Natural killer cell (primary cell): ENCODE measurements at places on chromosomes 3 and 15. TPM values are rescaled to one million over a fixed set of nuclear protein-coding genes. Genes with fewer than 3 reads are reported as not detected.

Gene INAFM2
- total RNA-seq, result 21.7 TPM

Gene PLA1A
- total RNA-seq, result 0.34 TPM

Gene TF
- 4.3 TPM for total RNA-seq

Gene EPHA3
- total RNA-seq, result not detected

Gene RAD51
- total RNA-seq, result 5.0 TPM

GRCh38 chr3:64225695-64226499 lies 631 bp upstream of the PRICKLE2 start:
- H3K27ac ChIP-seq, result no peak overlapping the region
- no peak overlapping the region for H3K4me3 ChIP-seq
- no peaks in the 10 kb centered on the region for H3K4me1 ChIP-seq
- no peaks in the 10 kb centered on the region for H3K27me3 ChIP-seq

- no peak overlapping the region for H3K4me3 ChIP-seq
- H3K36me3 ChIP-seq, result no peaks in the 10 kb centered on the region
- peaks cover 6% of the 10 kb centered on the region for H3K4me1 ChIP-seq
- no peak overlapping the region for H3K27ac ChIP-seq
- H3K27me3 ChIP-seq, result peaks cover 16% of the 10 kb centered on the region
Observed at GRCh38 chr3:141659821-141660613, 78.1 kb upstream of the RNF7 start.

- no peaks in the 10 kb centered on the region for H3K4me1 ChIP-seq
- H3K27ac ChIP-seq, result no peak overlapping the region
- H3K36me3 ChIP-seq, result no peaks in the 10 kb centered on the region
- DNase-seq, result no peak
Observed at GRCh38 chr15:77966540-77967234, 110.8 kb downstream of the TBC1D2B start.

DNA sequence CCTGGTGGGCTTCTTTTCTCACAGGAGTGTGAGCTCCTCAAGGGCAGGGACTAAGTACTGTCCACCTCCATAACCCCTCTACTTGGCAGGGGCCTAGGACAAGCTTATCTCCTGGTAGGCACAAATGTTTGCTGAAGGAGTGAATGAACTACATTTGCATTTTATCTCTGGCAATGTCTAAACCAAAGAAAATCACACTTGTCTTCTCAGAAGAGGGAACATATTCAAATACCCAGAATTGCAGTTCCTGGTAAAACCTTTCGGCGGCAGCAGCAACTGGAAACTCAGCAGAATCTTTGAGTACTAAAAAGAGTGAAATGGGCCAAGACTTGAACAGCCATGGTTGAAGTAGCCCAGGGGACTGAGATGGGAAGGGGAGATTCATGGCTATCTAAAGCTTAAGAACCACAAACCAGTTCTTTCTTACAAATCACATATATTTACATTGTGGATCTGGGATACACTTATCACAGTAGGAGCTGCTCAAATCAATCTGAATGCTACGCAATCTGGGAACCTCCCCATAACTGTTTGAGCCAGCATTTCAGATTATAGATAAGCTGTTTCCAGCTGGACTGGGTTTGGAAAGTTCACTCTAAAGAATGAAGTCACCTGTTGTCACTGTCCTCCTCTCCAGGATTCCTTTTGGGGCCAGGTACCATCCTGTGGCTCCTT lies 18.7 kb upstream of the PTPN9 start:
- no peaks in the 10 kb centered on the region for H3K27me3 ChIP-seq
- DNase-seq, result no peak
- no peak overlapping the region for H3K27ac ChIP-seq
- no peak overlapping the region for H3K4me3 ChIP-seq

DNA sequence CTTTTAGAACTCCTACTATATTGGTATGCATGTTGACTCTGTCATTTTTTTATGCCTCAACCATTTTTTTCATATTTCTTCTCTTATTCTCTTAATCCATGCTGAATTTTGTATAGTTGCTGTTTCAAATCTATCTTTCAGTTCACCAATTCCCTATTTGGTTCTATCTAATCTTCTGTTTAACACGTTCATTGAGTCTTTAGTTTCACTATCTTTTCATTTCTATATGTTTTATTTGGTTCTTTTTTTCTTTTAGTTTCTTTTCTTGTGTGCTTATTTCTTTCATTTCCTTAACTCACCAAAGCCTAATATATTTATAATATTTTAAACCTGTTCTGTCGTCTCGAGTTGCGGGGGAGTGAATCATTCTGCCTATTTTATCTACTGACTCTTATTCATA lies 8.0 kb downstream of the AQP9 start:
- no peaks in the 10 kb centered on the region for H3K27me3 ChIP-seq
- no peaks in the 10 kb centered on the region for H3K4me1 ChIP-seq
- no peaks in the 10 kb centered on the region for H3K36me3 ChIP-seq
- no peak overlapping the region for H3K27ac ChIP-seq
- H3K4me3 ChIP-seq, result no peak overlapping the region
- no peak for DNase-seq

DNA sequence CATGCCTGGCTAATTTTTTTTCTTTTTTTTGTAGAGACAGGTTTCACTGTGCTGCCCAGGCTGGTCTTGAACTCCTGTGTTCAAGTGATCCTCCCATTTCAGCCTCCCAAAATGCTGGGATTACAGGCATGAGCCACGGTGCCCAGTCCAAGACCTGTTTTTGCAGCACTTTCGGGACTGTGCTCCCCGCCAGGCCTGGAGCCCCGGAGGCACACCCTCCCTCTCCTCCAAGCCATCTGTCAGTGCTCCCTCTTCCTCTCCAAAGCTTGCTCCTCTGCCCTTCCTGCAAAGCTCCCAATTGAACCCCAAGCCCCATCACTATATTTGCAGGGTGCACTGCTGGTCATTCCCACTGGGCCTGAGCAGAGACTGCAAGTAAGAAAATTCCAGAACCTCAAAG lies 98.1 kb downstream of the CORO2B start:
- H3K4me1 ChIP-seq, result peaks cover 9% of the 10 kb centered on the region
- no peak overlapping the region for H3K27ac ChIP-seq
- DNase-seq, result no peak
- no peaks in the 10 kb centered on the region for H3K36me3 ChIP-seq
- no peaks in the 10 kb centered on the region for H3K27me3 ChIP-seq

DNA sequence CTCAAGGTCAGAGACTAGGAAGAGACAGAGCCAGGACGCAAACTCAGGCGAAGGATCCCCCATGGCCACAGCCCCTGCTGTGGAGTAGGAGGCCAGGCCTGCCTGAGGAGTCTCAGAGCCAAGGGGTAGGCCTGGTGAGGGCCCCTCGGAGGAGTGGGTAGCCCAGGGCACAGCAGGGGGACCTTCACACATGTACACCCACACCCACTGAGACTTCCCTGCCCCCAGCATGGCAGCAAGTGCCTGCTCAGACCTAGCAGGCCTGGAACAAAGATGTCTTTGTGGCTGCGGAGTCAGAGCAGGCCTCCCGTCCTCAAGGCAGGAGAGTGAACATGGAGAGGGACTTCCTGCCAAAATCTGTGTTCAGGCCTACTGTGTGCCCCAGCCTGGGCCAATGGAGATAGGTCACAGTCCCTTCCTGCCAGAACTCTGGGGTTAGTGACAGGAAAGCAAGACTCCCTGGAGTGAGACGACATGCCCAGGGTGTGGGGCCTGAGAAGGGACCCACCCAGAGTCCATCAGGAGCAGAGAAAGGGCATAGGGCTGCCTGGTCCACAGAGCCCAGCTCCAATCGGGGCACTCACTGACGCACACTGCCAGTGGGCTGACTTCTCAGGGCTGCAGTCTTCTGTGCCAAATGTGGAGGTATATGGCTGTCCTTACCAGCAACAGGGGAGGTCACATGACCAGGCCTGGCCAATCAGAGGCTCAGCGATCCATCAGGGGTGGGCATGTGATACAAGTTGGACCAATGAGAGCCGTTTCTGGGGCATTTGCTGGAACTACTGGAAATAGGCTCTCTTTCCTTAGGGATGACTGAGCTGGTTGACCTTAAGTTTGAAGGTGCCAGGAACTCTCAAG lies 2.3 kb downstream of the GRIP2 start:
- no peak for DNase-seq
- no peaks in the 10 kb centered on the region for H3K36me3 ChIP-seq
- H3K27ac ChIP-seq, result no peak overlapping the region
- no peaks in the 10 kb centered on the region for H3K27me3 ChIP-seq
- H3K4me1 ChIP-seq, result no peaks in the 10 kb centered on the region

- H3K27me3 ChIP-seq, result no peaks in the 10 kb centered on the region
- H3K27ac ChIP-seq, result no peak overlapping the region
- no peaks in the 10 kb centered on the region for H3K4me1 ChIP-seq
- no peak for DNase-seq
- H3K36me3 ChIP-seq, result no peaks in the 10 kb centered on the region
- H3K4me3 ChIP-seq, result no peak overlapping the region
Observed at GRCh38 chr15:96262097-96262496, 68.4 kb upstream of the NR2F2 start.

DNA sequence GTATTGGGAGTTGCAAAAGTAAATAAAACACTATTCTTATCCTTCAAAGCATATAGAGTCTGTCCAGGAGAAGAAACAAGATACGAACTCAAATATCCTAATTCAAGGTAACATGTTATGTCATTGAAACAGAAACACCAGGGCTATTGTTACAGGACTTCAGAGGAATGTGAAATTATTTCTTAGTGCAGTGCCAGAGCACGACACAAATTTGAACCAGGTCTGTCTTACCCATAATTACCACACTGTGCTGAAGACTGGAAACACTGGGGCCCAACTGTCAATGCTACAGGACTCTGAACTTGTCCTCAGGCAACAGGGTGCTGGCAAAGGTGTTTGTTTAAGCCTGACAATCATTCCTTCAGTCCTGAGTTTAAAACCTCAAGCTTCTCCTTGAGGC lies 633.6 kb upstream of the UBE2E2 start:
- no peaks in the 10 kb centered on the region for H3K4me1 ChIP-seq
- H3K27me3 ChIP-seq, result no peaks in the 10 kb centered on the region
- H3K36me3 ChIP-seq, result no peaks in the 10 kb centered on the region
- H3K4me3 ChIP-seq, result no peak overlapping the region
